ENCODE measurements at places on chromosomes 16 and 17. TPM values are rescaled to one million over a fixed set of nuclear protein-coding genes. Genes with fewer than 3 reads are reported as not detected.

GRCh38 chr17:57868007-57868909 is 18.4 kb upstream of the MRPS23 start:
- H3K36me3 ChIP-seq: peaks cover 24% of the 10 kb centered on the region
- H3K27ac ChIP-seq: peak overlapping the region; percentile 83
- no peak for DNase-seq
- H3K4me1 ChIP-seq: peaks cover 38% of the 10 kb centered on the region
- H3K4me3 ChIP-seq: no peak overlapping the region

- H3K4me3 ChIP-seq: no peak overlapping the region
- peaks cover 88% of the 10 kb centered on the region for H3K27me3 ChIP-seq
- H3K27ac ChIP-seq: no peak overlapping the region
- H3K36me3 ChIP-seq: no peaks in the 10 kb centered on the region
Observed at GRCh38 chr17:34423978-34424813, 61.2 kb upstream of the CCL1 start.

The PIK3R5 gene
- total RNA-seq: 0.25 TPM

- no peaks in the 10 kb centered on the region for H3K36me3 ChIP-seq
- peak overlapping the region; percentile 91 for H3K27ac ChIP-seq
- H3K4me3 ChIP-seq: peak overlapping the region; percentile 18
- H3K27me3 ChIP-seq: no peaks in the 10 kb centered on the region
- no peak for DNase-seq
Observed at GRCh38 chr17:29140631-29141513, 39.3 kb downstream of the MYO18A start.

GRCh38 chr17:65093930-65094329 is 37.4 kb upstream of the GNA13 start:
- DNase-seq: no peak
- H3K4me3 ChIP-seq: no peak overlapping the region
- no peak overlapping the region for H3K27ac ChIP-seq
- peaks cover 1% of the 10 kb centered on the region for H3K4me1 ChIP-seq

The SLFN13 gene
- total RNA-seq: 23.1 TPM

The TEKT1 gene
- total RNA-seq: not detected

The IRF8 gene
- total RNA-seq: 5.8 TPM

GRCh38 chr16:67263201-67263600 is 14.4 kb downstream of the SLC9A5 start:
- no peak overlapping the region for H3K4me3 ChIP-seq
- DNase-seq: no peak
- peaks cover 44% of the 10 kb centered on the region for H3K27me3 ChIP-seq
- no peak overlapping the region for H3K27ac ChIP-seq
- H3K36me3 ChIP-seq: no peaks in the 10 kb centered on the region

GRCh38 chr16:12082226-12082887 is 105.8 kb downstream of the SNX29 start:
- H3K4me3 ChIP-seq: no peak overlapping the region
- H3K27ac ChIP-seq: no peak overlapping the region
- DNase-seq: no peak

The MPP3 gene
- 22.9 TPM for total RNA-seq

The TMEM114 gene
- total RNA-seq: not detected

GRCh38 chr17:76135810-76136188 is 5.2 kb downstream of the FOXJ1 start:
- H3K4me1 ChIP-seq: peaks cover 65% of the 10 kb centered on the region
- peaks cover 83% of the 10 kb centered on the region for H3K27me3 ChIP-seq
- H3K27ac ChIP-seq: no peak overlapping the region
- H3K36me3 ChIP-seq: no peaks in the 10 kb centered on the region
- DNase-seq: no peak
- H3K4me3 ChIP-seq: no peak overlapping the region

- no peak overlapping the region for H3K27ac ChIP-seq
- H3K4me3 ChIP-seq: no peak overlapping the region
- H3K36me3 ChIP-seq: no peaks in the 10 kb centered on the region
Observed at GRCh38 chr16:89583197-89583894, 7.8 kb downstream of the CPNE7 start.

DNA sequence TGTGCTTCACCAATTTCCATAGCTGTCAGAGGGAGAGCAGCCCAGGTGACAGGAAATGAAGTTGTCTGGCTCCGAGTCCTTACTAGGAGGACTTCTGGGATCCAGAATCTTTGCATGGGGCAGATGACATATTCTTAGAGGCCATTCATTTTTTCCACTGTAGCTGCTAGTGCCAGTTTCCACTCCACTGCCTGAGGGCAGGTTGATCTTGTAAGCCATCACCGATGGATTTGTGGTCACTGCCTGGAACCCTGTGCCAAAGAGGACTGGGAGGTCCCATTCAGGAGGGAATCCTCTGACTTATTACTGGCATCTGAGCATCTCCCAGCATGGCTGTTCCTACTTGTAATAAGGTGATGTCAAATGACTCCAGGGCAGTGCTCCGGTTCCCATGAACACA is 144.1 kb upstream of the KCNJ18 start:
- H3K27ac ChIP-seq: no peak overlapping the region
- peaks cover 38% of the 10 kb centered on the region for H3K27me3 ChIP-seq
- H3K36me3 ChIP-seq: no peaks in the 10 kb centered on the region
- no peak overlapping the region for H3K4me3 ChIP-seq

DNA sequence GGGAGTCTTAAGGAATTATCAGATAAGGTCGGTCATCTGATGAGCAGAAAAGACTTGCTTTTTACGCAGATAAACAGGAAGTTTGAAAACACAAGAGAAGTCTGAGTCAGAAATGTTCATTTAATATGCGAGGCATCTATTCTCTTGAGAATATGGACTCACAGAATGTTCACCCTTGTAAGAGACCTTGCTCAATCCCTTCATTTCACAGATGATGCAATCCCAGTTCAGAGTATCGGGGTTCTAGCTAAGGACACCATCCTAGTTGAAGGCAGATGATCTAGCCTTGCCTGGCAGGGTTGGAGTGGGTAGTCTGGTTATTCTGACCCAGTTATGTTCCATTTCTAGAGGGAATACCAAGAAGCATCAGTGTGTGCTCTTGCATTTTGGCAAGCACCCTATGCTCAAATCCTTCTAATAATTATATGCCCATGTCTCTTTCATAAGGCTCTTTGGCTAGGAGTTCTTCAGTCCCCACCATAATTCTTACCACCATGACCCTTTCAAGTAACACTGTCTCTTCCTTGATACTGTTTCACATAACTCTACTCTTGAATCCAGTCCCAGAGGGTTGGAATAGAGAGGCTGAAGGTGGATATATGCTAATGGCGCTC is 42.5 kb downstream of the YPEL2 start:
- H3K4me3 ChIP-seq: no peak overlapping the region
- DNase-seq: no peak
- no peaks in the 10 kb centered on the region for H3K36me3 ChIP-seq
- H3K27ac ChIP-seq: peak overlapping the region; percentile 63

The TMEM100 gene
- total RNA-seq: 4.9 TPM

- no peak overlapping the region for H3K4me3 ChIP-seq
- peaks cover 63% of the 10 kb centered on the region for H3K4me1 ChIP-seq
- H3K27me3 ChIP-seq: no peaks in the 10 kb centered on the region
Observed at GRCh38 chr17:57938061-57938502, 17.1 kb downstream of the CUEDC1 start.

DNA sequence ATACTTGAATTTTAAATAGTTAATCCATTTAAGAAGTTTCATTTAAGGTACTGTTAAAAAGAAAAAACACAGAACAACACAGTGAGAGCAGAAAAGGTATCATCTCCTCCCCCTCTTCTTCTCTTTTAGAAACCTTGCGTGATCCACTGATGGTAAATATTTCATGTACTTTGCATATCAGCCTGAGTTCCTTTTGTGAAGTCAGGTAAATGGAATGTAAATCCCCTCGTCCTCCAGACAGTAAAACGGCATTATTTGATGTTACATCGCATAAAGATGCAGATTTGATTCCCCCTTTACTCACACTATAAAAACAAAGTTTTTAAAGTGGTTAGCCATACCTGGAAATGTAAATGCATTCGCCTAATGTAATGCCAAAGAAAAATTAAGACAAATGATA is 234.4 kb downstream of the WWOX start:
- DNase-seq: no peak
- peak overlapping the region; percentile 43 for H3K4me3 ChIP-seq
- H3K27me3 ChIP-seq: peaks cover 6% of the 10 kb centered on the region
- H3K27ac ChIP-seq: peak overlapping the region; percentile 40
- H3K36me3 ChIP-seq: no peaks in the 10 kb centered on the region

DNA sequence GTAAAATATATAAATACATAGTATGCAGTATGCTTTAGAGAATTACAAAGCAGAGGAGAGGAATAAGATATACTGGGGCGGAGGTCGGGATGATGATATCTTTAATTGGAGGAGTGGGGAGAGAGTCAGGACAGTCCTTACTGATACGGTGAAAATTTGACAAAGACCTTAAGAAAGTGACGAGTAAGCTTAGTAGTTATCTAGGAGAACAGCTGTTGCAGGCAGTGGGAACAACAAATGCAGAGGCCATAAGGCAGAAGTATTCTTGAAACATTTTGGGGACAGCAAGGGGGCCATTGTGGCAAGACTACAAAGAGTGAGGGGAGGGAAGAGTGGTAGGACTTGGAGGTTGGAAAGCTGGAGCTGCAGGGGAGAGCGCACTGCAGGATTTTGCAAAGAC is 22.3 kb upstream of the CDC6 start:
- no peaks in the 10 kb centered on the region for H3K27me3 ChIP-seq
- DNase-seq: no peak
- H3K4me1 ChIP-seq: no peaks in the 10 kb centered on the region
- H3K36me3 ChIP-seq: peaks cover 21% of the 10 kb centered on the region
- H3K27ac ChIP-seq: no peak overlapping the region

DNA sequence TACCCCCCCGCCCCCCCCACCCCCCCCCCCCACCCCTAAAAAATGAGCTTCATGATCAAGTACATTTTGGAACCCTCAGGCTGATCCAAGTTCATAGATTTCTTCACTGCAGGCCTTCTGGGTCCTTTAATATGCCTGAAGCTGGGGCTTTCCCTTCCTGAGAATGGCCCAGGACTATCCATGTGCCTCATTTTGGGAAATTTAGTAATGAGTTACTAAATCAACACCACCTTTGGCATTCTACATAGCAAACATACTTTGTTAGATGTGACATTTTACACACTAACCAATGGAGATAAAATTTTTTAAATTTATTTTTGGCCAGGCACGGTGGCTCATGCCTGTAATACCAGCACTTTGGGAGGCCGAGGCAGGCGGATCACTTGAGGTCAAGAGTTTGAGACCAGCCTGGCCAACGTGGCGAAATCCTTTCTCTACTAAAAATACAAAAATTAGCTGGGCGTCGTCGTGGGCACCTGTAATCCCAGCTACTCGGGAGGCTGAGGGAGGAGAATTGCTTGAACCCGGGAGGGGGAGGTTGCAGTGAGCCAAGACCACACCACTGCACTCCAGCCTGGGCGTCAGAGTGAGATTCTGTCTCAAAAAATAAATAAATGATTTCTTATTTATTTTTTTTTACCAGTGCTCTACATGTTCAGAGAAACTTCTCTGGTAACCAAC is 14.0 kb downstream of the HERPUD1 start:
- H3K4me3 ChIP-seq: no peak overlapping the region
- H3K4me1 ChIP-seq: peaks cover 4% of the 10 kb centered on the region
- no peak for DNase-seq
- no peak overlapping the region for H3K27ac ChIP-seq

All from mesothelial cell of epicardium (in vitro differentiated cells).